Activated naive CD4-positive, alpha-beta T cell treated with anti-CD3 and anti-CD28 coated beads for 36 hours (primary cell): ENCODE measurements at places on chromosomes 2 and 18. TPM values are rescaled to one million over a fixed set of nuclear protein-coding genes. Genes with fewer than 3 reads are reported as not detected.

Gene RNF25
- total RNA-seq = 9.6 TPM

Gene CAVIN2
- total RNA-seq = not detected

Gene PRKD3
- 13.0 TPM for total RNA-seq

Gene TSGA10
- 8.9 TPM for total RNA-seq

Gene AFF3
- 1.5 TPM for total RNA-seq

Gene SCN7A
- total RNA-seq = not detected

Gene CABLES1
- 0.38 TPM for total RNA-seq

Gene AKAIN1
- not detected for total RNA-seq
